ENCODE measurements at places on chromosomes 11 and 22. TPM values are rescaled to one million over a fixed set of nuclear protein-coding genes. Genes with fewer than 3 reads are reported as not detected.

Gene UCP3
- total RNA-seq = 0.30 TPM

Gene SLN
- not detected for total RNA-seq

Gene IFITM10
- not detected for total RNA-seq

Gene SFI1
- total RNA-seq = 14.1 TPM

Data from bronchus fibroblast of lung (primary cell).